Posterior vena cava (tissue), 2 donors: ENCODE measurements at places on chromosomes 2 and 18. TPM values are rescaled to one million over a fixed set of nuclear protein-coding genes. Genes with fewer than 3 reads are reported as not detected.

The ZC3H6 gene
- total RNA-seq = 17.0 TPM

The LOXL3 gene
- 11.8 TPM for total RNA-seq

The SERPINB11 gene
- not detected for total RNA-seq

The CNTNAP5 gene
- not detected for total RNA-seq

The CCDC85A gene
- 2.8 TPM for total RNA-seq

The COMMD1 gene
- total RNA-seq = 35.1 TPM

The MATN3 gene
- total RNA-seq = 1.2 TPM

The INSIG2 gene
- 22.2 TPM for total RNA-seq

The ESPNL gene
- total RNA-seq = 3.0 TPM

The NDUFV2 gene
- 117 TPM for total RNA-seq

GRCh38 chr2:155703917-155704316 is 628.6 kb downstream of the NR4A2 start:
- no peak for DNase-seq

DNA sequence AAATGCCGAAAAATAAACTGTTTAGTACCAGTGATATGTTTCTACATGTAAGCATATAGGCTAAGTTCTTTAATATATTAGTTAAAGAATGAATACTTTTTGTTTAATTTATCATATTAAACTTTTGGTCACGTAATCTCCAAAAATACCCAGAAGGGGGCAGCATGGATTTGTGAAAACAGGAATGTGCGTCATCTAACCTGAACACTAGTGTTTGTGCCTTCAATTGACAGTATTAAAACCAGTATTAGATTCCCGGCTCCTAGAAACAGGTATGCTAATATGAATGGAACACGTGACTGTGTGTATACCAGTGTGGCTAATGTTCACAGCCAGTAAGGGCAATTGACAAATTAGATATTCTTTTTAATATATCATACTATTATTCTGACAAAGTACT is 51.8 kb downstream of the WDR7 start:
- DNase-seq = no peak

DNA sequence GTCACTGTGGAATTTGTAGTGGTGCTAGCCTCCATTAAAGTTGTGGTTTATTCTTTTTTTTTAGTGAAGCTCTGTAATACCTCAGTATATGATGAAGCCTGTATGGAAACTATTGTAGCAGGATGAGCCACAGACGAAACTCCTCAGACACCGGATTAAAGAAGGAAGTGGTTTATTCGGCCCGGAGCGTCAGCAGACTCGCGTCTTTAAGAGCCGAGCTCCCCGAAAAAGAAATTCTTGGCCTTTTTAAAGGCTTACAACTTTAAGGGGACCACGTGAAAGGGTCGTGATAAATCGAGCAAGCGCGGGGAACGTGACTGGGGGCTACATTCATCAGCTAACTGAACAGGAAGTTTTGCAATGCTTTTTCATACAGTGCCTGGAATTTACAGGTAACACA is 8.1 kb upstream of the CCL20 start:
- no peak for DNase-seq

DNA sequence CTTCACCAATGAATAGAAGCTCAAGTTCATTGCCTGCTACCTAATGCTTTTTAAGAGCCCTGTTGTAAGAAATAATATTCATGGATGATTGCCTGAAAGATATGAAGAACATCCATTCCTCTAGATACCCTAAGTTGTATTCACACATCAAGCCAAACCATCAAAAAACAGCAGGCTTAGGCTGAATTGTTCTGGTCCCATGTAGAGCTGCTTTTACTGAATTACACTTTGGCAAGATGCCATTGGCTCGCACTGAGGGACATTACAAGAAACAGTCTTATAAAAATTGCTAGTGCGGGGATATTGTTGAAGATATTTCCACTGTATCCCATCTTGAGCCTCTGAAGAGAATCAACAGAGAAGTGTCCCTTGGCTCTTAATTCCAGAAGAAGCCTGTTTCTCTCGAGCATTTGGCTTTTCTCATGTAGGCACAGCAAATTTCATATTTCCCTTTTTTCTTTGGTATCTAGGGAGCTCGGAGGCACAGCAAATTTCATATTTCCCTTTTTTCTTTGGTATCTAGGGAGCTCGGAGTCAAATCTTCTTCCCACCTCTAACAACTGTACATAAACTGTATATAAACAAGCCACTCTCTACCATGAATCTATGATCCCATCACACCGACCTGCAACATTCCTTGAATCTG is 107.5 kb downstream of the COLEC12 start:
- DNase-seq = no peak

- peak; percentile 63 for DNase-seq
These were observed 61.7 kb downstream of the HS1BP3 start for GRCh38 chr2:20588918-20589871.

- DNase-seq = no peak
These were observed 118.0 kb downstream of the TRIM43 start for GRCh38 chr2:95709831-95710230.

DNA sequence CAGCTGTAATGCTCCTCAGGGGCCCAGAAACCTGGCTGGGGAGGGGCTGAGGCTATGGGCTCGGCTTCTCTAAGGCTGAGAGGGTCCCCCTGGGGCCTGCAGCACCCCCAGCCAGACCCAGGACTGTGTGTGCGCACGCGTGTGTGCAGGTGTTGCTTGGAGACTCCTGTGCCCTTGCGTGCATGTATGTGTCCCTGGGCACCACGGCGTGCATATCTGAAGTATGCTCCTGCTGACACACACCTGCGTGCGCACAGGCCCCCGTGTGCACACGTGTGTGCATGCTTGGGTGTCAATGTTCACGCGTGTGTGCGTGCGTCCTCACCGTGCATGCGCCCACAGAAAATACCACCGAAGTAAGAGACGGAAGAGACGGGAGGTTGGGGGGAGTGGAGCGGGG is 14.9 kb upstream of the ECEL1 start:
- no peak for DNase-seq

DNA sequence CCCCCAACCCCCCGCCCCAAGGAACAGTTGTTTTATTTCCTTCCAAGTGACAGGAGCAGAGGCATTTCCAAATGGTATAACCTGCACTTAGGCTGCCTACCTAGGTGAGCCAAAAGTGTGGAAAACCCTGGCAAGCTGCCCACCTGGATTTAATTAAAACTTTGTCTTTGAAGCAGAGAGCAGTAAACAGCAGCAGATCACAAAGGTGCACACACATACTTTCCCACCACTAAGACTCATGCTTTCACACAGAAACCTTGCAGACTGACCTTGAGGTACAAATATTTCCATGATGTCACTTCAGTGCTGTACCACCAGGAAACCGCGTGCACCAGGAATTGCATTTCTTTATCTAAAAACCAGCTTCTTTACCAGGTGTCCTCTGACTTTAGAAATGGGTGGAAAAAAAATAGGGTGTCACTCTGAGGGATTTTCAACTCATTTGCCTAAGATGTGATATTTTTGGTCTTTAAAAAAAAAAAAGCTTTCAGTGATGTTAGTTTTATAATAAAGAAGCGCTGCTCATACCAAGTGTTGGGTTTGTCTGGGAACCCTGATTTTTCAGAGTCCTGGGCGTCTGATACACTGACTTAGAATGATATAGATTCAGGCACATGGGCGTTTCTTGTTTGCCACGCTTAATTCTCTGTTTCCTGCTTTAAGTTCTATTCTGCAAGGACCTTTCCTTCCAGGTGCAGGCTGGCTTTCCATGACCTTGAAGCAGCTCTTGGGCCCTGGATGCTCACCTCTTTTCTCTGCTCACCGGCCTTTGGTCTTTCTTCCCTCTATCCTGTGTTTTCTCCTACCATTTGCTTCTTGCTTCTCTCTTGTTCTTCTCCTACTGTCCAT is 70.7 kb upstream of the BCL2L11 start:
- no peak for DNase-seq

DNA sequence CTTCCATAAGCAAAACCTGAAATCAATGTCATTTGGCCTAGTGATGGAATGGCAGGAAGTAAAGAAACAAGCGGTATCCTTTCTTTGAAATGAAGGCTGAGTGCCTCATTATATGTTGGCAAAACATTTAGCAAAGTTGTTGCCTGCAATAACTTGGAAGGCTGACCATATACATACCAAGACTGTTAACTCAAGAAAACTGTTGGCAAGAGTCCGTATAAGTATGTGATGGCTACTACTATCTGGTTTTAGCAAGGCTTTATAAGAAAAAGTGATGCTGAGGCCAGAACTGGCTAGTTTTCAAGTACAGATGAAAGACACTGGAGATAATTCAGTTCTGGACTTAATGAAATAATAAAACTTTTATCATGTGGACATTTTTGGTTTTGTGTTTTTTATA is 356.2 kb downstream of the ZNF521 start:
- DNase-seq = no peak

DNA sequence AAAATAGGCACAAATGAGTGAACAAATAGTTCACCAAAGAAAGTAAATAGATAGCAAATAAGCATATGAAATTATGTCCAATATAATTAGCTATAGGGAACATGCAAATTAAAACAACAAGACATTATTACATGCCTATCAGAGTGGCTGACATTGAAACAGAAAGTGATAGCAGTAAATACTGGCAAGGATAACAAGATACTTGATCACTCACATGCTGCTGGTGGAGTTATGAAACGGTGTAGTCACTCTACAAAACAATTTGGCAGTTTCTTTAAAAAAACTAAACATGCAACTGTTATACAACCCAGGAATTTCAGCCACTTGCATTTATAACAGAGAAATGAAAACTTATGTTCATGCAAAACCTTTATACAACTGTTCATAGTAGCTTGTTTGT is 439.2 kb upstream of the ACVR2A start:
- DNase-seq = no peak

GRCh38 chr2:1350111-1350510 is 63.2 kb upstream of the TPO start:
- DNase-seq = no peak

- no peak for DNase-seq
These were observed 159.5 kb downstream of the RIF1 start for GRCh38 chr2:151569167-151569566.

- no peak for DNase-seq
These were observed 36.9 kb upstream of the VWA3B start for GRCh38 chr2:98050070-98050469.

DNA sequence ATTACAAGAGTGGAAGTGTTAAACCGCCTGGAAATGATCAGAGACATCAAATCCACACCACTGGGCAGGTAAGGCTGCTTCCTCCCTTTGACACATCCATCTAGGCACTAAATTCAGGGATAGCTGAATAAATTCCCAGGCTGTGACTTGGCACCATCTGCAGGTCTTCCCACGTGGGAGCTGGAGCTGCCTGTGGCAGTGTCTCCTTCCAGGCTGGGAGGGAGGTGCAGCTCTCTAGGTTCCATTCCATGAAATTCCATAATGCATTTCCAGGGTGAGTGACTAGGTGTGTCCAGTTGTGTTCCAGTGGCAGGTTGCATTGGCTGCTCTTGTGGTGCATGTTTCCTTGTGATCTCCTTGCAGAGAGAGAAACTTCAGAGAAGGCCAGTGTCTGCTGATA is 188.9 kb upstream of the CXCR4 start:
- DNase-seq = no peak

GRCh38 chr2:18611604-18612003 is 22.2 kb upstream of the NT5C1B start:
- DNase-seq = no peak

GRCh38 chr2:61471905-61472805 is 1.3 kb upstream of the USP34 start:
- no peak for DNase-seq

DNA sequence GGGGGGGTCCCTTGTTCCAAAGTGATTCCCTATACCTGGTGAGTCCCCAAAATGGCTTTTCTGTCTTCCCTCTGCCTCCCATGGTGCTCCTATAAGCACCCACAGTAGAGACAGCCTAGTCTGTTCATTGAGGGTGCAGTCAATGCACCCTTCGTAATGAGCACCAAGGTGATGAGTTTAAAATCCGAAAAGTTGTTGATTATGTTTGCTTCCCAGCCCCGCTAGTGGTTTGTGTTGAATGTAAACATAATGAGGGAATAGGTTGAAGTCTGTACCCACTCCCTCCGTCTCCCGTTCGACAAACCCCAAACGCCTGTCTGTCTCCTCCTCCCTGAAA is 2.3 kb downstream of the FOSL2 start:
- DNase-seq = no peak

DNA sequence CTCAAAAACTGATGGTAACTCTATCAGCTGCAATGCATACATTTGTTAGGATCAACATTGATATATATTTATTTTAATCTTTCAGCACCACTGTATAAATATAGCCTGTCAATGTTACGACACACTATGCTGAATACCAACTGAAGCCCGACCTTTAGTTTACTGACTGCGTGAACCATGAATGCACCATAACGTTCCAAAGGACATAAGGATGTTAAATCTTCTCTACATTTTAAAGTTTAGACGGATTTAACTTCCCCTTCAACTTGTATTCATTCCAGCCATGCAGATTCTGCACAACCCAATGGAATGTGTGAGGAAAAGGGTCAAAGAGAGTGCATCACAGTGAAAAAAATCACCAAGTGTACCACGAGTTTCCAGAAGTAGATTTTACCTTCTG is 489.5 kb downstream of the IRS1 start:
- DNase-seq = no peak

DNA sequence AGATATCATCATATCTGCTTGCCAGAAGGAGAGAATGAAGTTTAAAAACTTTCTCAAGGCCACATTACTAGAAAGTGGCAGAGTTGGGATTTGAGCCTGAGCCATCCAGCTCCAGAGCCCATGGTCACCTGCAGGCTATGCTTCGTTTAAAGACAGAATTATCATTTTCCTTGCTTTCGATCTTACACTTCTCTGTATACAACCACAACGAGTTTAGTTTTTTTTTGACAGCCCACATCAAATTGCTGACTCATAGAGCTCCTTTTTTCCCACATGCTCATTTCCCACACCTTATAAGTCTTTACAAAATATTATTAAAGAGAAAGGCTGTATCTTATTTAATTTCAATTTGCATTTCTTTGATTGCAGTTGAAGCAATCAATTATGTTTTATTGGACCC is 6.5 kb downstream of the PLEK start:
- DNase-seq = no peak

DNA sequence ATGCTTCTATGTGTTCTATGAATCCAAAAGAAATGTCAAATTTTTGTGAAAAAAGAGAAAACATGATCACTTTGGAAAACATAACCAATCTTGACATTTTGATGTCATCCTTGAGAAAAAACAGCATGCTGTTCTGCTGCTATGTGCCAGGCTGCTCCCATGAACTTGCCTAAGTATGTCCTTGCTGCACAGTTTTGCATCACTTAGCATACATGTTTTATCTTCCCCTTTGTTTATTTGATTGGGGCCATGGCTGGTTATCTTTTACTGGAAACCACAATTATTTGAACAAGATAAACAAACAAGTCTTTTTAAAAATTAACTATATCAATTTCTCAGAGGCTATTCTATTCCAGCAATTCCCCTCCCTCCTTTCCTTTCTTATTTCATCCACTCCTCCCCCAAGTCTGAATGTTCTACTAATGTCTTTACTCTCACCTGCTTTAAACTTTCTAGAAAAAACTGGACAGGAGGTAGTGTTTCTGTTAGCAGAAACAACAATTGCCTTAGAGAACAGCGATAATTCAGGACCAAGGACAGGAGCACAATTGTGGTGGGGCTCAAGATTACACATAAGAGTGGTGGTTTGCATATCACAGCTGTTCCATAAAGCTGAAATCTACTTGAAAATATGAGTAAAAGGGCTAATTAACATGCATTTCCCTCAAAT is 6.7 kb downstream of the AOX1 start:
- no peak for DNase-seq
